ENCODE measurements at places on chromosomes 2 and 18. TPM values are rescaled to one million over a fixed set of nuclear protein-coding genes. Genes with fewer than 3 reads are reported as not detected.
A peak's percentile ranks its signal among the peaks of the same experiment; 100 is the strongest.

- DNase-seq, result no peak
Measured at GRCh38 chr18:80046961-80047541, 12.8 kb downstream of the RBFA start.

MBD1 gene
- 32.7 TPM for total RNA-seq

GRCh38 chr2:15919716-15920434 is 20.5 kb upstream of the MYCN start:
- no peak for DNase-seq

HOXD11 gene
- not detected for total RNA-seq

GRCh38 chr2:183339311-183339710 is 215.1 kb downstream of the NUP35 start:
- no peak for DNase-seq

- no peak for DNase-seq
Measured at GRCh38 chr2:26574066-26574899, 66.9 kb downstream of the CIB4 start.

TMEM169 gene
- total RNA-seq, result 17.9 TPM

DNA sequence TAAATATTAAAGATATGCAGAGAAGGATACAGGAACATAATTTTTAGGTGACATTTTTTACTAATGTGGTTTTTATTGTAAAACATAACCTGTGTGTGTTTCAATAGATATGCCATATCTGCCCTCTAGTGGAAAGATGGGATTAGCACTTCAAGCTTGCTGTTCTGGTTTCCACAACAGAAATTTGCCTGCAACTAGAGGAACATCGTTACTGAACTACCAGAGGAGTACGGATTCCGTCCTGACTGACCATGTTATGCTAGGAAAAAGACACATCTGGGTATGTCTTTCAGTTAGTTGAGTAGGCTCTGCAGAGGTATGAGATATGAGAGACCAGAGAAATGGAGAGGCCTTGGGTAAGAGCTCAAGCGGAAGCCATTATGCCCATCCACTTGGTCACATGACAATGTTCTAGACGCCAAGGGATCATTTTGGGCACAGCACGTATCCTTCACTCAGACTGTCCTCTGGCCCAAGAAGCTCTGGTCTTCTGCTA is 104.9 kb downstream of the MBD2 start:
- DNase-seq, result peak; percentile 73

UGT1A9 gene
- total RNA-seq, result not detected

GRCh38 chr2:197946562-197946961 is 142.2 kb downstream of the PLCL1 start:
- DNase-seq, result peak; percentile 33

DNA sequence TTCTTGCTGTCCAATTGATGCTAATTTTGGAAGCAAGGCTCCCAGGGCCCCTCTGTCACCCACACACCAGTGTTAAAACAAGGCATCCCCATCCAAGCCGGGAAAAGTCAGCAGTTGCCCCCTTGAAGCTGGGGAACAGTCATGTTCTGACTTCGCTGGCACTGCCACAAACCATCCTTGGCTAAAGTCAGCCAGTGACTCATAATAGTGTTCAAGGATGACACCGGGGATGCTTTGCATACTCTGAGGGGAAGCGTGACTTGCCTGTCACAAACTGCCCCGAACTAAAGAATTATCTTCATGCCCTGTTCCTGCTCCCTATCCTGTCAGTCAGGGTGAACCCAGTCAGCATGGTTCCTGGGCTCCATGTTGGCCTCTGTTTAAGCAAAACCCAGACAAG is 37.0 kb downstream of the TGFA start:
- no peak for DNase-seq

Measured in neural progenitor cell (in vitro differentiated cells).